ENCODE measurements at places on chromosomes 1 and 21. TPM values are rescaled to one million over a fixed set of nuclear protein-coding genes. Genes with fewer than 3 reads are reported as not detected.

The CFHR5 gene
- total RNA-seq, result not detected

GRCh38 chr1:59499273-59499942 is 202.5 kb downstream of the FGGY start:
- DNase-seq, result no peak

DNA sequence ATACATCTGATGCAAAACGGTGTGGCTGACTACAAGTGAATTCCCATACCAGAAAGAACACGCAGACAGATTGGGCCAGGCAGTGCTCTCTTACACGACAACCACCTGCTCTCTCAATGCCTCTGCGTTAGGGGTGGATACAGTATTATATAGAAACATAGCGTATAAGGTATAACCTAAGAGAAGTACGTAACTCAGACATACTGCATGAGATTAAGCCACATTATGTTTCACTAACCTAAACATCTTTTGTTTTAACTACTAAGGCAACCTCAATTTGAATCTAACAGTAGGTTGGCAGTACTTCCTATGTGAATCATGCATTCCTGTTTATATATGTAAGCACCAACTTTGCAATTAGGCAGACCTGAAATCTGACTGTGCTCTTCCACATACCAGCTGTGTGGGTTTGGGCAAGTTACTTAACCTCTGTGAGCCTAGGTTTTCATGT is 58.1 kb upstream of the COA6 start:
- no peak for DNase-seq

GRCh38 chr1:94095112-94095637 is 25.8 kb downstream of the ABCA4 start:
- peak; percentile 87 for DNase-seq

DNA sequence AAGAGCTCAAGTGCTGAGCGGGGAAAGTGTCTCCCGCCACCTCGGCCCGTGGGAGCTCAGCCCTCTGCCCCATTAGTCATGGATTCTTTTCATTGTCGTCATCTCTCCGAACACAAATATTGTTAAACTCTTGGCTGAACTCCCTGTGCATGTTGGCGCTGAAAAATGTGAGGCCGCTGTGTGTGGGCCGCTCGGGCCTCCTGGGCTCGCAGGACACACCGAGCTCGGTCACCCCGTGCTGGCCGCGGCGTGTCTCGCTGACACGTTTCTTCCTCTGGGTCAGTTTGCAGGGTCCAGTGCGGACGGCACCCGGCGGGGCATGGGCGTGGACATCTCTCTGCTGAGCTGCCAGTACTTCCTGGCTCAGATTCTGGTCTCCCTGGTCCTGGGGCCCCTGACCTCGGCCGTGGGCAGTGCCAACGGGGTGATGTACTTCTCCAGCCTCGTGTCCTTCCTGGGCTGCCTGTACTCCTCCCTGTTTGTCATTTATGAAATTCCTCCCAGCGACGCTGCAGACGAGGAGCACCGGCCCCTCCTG is 25.6 kb downstream of the SLC45A1 start:
- no peak for DNase-seq

The GUCA2A gene
- total RNA-seq, result not detected

DNA sequence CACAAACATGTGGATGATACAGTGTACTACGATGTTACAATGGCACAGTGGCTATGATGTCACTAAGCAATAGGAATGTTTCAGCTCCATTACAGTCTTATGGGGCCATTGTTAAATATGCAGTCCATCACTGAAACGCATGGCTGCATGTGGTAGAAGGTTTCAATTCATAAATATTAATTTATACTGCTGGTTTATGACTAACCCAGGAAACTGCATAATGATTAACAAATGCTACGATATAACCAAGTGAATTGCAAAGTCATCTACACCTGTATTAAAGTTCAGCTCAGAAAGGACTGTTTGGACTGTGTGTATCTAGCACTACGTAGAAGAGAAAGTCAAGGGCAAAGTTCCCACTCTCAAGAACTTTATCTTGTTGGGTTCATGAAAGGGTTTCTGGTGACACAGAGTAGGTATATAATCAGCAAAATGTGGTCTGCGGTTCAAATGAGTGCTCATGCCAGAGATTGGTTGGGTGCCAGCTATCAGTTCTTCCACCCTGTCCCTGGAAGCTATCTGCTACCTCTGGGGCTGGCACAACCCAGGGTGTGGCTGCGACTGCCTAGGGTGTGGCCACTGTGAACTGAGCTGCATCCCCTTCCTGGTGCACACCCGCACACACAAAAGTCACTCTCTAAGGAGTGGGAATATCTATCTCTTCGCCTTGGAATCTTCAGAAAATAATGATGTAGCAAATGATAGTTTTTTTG is 14.8 kb downstream of the MGST3 start:
- DNase-seq, result no peak

GRCh38 chr21:44530221-44530902 is 9.6 kb downstream of the KRTAP10-1 start:
- DNase-seq, result no peak

DNA sequence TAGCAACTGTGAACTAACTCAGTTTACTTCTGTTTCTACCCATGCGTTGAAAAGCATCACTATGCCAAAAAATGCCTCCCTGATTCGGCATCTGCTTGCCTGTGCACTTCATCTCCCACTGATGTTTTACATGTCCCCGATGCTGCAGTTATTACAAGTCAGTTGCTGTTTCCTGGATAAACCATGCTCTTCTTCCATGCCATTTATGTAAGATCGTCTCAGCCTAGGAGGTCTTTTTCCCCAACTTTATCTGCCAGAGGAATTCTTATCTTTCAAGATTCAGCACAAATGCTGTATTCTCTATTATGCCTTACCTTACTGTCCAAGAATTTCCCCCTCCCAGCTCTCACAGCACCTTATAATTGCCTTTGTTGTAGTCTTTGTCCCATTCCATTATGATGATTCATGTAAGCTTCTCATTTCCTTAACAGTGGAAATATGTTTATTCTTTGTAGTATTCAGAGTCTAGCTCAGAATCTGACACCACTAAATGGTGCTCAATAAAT is 30.0 kb downstream of the PRKACB start:
- DNase-seq, result no peak

GRCh38 chr1:21933397-21934248 is 3.5 kb downstream of the HSPG2 start:
- peak; percentile 86 for DNase-seq

The MAP1LC3C gene
- 0.32 TPM for total RNA-seq

GRCh38 chr1:14071581-14071980 is 371.6 kb downstream of the PRDM2 start:
- no peak for DNase-seq

The TMPRSS15 gene
- not detected for total RNA-seq

GRCh38 chr21:44304877-44305293 is 5.0 kb downstream of the PFKL start:
- no peak for DNase-seq

- no peak for DNase-seq
Measured at GRCh38 chr1:157431751-157432150, 120.6 kb downstream of the FCRL5 start.

DNA sequence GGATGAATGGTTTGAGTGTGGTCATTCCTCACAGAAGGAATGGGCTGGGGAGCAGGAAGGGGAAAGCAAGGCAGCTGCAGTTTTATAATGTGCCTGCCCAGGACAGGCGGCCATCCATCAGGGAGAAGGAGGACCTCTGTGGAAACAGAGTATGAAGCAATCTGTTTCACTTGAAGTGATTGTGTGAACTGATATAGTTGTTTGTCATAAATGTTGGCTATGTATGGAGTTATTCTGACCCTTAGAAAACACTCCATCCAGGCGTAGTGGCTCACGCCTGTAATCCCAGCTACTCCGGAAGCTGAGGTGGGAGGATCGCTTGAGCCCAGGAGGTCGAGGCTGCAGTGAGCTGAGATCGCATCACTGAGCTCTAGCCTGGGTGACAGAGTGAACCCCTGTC is 46.5 kb downstream of the NENF start:
- no peak for DNase-seq

The NHLH1 gene
- total RNA-seq, result not detected
